ENCODE measurements at places on chromosomes 12 and 14. TPM values are rescaled to one million over a fixed set of nuclear protein-coding genes. Genes with fewer than 3 reads are reported as not detected.

Gene GLS2
- total RNA-seq = 0.11 TPM

Gene LGALS3
- 115 TPM for total RNA-seq

Gene GLIPR1L1
- total RNA-seq = not detected

Gene EGLN3
- total RNA-seq = 1.6 TPM

Gene GRIP1
- 0.09 TPM for total RNA-seq

Gene RNASE7
- not detected for total RNA-seq

Gene P2RX2
- not detected for total RNA-seq

Gene LPAR5
- total RNA-seq = under 0.01 TPM

Gene ZNF385A
- total RNA-seq = 1.8 TPM

Gene ACSM4
- not detected for total RNA-seq

Gene RIMBP2
- not detected for total RNA-seq

Gene SRRM4
- not detected for total RNA-seq

Gene BCL7A
- 6.6 TPM for total RNA-seq

Gene SLC22A17
- 0.17 TPM for total RNA-seq

Gene HCAR3
- not detected for total RNA-seq

Gene A2M
- 71.5 TPM for total RNA-seq

Gene C1RL
- total RNA-seq = 12.4 TPM

Gene BATF
- total RNA-seq = 3.4 TPM

Gene OASL
- total RNA-seq = 0.11 TPM

Gene PSMA6
- total RNA-seq = 186 TPM

Gene CBLN3
- total RNA-seq = 0.26 TPM

Gene RNF212B
- not detected for total RNA-seq

Gene OTOGL
- 0.22 TPM for total RNA-seq

Gene C12orf56
- not detected for total RNA-seq

Gene HOXC13
- not detected for total RNA-seq

Gene CTDSP2
- total RNA-seq = 74.0 TPM

Gene GPX2
- not detected for total RNA-seq

Gene ETFBKMT
- total RNA-seq = 3.8 TPM

Gene CLEC14A
- total RNA-seq = 83.6 TPM
